ENCODE measurements at places on chromosomes 7 and 10.

GRCh38 chr7:112189691-112190090, 16.5 kb downstream of the DOCK4 start:
- DNase-seq: no peak

- no peak for DNase-seq
Observed at GRCh38 chr10:112819231-112819630, 130.8 kb upstream of the TCF7L2 start.

DNA sequence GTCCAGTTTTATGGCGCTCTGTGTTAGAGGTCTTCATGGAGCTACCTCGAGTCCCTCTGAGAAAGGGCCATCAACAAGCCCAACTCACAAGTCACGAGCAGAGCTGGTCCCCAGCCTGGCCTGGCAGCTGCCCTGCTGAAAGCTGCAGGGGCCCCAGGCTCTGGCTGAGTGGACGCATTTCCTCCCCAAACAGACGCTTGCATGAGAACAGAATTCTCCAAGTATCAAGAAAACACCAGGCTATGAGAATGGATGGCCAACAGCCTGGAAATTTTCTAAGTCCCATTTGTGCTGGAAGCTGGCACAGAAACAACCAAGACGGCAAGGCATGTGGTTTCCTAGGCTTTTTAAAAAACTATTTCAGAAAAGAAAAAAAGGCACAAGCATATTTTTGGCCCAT, 114.8 kb downstream of the FAM53B start:
- peak; percentile 55 for DNase-seq

DNA sequence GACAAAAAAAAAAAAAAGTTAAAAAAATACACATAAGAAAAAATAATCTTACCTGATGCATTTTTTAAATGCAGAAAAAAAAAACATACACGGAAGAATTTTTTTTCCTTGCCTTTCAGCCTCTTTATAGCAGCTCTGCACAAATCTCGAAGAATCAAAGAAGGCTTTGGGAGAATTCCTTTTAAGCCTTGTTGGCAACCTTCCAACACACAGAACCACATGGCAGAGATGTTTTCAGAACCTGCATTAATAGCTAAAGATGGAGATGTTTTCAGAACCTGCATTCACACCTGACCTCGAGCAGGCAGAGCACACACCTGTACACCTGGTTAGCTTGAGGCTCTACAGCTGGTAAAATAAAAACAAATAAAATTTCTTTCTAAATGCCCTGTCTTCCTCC, 65.6 kb downstream of the DOCK4 start:
- no peak for DNase-seq

DNA sequence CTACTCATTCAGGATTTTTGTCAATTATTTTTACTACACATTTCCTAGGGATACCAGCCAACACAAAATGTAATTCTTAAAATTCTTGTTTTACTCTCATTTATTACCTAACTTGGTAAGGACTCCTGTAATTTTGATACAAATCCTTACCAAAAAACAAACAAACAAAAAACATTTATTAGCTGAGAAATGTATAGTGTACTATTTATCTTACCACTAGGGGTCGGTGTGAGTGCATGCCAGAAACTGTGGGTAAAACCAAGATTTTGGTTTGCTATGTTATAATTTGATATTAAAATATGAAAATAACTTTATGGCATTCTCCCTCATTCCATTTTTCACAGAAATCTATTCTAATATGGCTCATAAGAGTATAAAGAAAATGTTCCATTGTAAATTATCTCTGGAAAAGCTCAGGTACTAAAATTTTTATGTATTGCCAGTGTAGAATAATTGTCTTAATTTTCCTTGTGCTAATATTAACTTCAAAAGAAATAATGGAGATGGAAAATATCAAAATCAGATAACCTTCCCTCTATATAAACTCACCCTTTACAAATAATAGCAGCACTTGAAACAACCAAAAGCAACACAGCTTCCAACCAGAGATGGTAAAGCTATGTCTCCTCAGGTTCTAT, 290.8 kb upstream of the PCDH15 start:
- no peak for DNase-seq

DNA sequence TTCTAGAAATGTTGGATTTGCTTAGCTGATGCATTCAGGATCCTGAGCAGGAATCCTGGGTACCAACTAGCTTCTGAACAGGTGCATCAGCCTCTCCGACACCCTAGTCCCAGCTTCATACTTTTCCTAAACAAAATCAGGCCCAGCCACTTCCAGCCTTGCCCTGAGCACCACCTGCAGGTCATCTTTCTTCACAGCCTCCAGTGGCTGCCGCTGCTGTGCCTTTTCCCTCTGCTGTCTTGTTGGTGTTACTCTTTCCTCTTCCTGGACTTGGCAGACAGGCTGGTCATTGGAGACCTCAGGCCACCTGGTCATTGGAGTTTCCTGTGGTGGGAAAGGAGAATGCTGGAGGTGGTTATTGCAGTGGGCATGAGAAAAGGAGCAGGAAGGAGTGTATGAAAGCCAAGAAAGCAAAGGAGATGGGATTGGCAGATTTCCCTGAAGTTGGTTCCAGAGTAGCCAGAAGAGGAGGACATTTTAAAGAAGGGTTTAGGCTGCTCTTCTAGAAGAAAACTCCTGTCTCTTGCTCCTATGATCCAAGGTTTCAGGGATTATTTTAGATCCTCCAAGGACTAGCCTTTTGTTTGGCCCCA, 48.2 kb upstream of the NFKB2 start:
- no peak for DNase-seq

DNA sequence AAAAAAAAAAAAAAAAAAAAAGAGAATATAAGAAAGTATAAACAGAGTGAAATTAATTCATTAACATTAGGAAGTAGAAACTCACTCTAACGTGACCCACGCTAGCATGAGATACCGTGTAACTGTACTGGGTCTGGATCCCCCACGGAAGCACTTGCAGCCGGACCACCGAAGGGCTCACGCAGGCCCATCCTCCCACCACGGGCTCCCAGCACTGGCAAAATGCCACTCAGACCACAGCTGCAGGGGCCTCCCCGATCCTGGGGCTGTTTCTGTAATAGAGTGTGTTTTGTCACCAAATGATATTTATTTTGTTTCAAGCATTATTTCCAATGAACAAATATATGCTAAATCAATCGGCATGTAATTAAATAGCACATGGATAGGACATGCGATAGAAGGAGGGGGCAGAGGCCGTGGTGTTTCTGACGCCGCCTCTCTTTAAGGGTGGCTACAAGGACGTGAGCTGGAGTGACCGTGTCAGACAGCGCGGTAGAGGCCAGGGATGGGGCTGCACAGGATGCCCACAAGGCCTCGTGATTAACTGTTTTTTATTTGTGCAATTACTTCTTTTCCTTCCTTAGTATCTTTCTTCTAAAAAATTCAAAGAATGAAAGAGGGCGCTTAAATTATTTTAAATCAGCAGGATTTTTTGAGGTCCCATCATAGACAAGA, 568.5 kb downstream of the PTPRN2 start:
- no peak for DNase-seq

- no peak for DNase-seq
Observed at GRCh38 chr10:17379151-17379690, 75.2 kb downstream of the ST8SIA6 start.

DNA sequence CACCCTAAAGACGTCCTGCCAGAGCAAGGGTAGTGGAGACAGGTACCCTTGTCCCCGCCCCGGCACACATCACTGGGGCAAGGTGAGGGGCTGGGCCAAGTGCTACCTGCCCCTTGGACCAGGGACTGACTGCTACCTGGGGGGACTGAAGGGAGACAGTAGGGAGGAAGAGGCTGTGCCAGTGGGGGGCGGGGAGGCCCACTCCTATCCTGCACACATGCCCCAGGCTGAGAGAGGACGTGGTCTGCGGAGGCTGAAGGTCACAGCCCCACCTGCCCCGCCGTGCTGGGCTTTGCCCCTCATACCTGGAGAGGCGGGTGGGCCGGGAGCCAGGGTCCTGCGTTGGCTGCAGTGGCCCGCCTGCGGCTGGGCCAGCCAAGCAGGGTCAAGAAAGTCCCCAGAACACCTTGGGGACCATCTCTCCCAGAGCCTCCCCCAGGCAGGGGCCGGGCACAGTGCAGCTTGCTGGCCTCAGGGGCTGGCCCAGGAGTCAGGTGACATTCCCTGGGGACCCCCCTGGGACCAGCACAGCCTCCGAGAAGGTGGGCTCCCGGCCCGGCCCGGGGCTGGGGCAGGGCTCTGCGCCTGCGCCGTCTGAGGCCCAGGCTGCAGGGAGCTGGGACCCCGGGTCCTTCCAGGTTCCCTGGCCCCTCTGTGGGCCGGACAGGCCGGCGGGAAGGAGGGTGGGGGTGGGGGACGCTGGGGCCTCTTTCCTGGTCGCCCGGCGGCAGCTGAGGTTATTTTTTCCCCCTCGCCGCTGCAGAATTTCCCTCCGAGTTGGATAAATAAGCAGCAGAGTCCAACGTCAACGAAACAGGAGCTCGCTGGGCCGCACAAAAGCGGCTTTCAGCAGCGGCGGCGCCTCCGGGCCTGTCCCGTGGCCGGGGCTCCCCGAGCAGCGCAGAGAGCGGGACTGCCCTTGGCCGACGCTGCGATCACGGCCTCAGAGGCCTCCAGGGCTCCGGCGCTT, 9.8 kb upstream of the FZD9 start:
- DNase-seq: peak; percentile 3

- peak; percentile 41 for DNase-seq
Observed at GRCh38 chr7:141076377-141076776, 2.5 kb downstream of the TMEM178B start.

DNA sequence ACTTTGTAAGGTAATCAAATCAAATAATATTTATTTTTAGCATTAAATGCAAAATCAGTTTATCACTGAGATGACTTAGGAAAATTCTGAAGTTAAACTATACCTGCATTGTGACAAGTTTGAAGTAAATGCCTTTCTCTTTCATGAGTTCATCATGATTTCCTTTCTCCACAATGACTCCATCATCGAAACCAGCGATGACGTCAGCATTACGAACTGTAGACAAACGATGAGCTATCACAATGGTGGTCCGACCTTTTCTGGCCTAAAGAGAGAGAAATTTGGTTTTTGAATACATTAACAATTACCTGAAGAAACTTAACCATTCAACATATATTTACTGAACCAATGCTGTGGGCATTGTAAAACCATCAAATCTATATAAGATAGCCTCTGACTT, 54.9 kb downstream of the ABCB1 start:
- no peak for DNase-seq

DNA sequence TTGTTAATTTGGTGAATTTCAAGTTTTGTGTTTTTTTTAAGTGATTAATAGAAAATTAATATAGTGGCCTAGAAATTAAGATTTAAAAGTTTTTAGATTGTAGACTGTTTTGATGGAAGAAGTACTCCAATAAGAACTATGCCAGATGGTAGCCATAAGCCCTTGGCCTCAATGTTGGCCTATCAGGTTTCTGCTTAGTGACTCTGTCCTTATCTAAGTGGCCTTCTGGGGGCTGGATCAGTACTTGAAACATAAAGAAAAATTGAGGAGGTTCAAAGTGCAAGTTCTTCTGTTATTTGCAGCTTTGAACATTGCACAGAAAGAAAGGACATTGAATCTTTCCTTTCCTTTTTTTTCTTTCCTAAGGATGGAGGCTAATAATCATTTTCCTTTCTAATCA, 9.9 kb downstream of the CCDC126 start:
- DNase-seq: no peak

- DNase-seq: no peak
Observed at GRCh38 chr10:29012926-29013554, 275.8 kb upstream of the LYZL1 start.

DNA sequence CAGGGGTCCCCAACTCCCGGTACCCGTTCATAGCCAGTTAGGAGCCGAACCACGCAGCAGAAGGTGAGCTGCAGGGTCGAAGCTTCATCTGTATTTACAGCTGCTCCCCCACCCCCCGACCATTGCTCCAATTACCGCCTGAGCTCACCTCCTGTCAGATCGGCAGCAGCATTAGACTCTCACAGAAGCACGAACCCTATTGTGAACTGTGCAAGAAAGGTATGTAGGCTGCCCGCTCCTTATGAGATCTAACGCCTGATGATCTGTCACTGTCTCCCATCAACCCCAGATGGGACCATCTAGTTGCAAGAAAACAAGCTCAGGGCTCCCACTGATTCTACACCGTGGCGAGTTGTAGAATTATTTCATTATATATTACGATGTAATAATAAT, 14.6 kb upstream of the AZGP1 start:
- no peak for DNase-seq

DNA sequence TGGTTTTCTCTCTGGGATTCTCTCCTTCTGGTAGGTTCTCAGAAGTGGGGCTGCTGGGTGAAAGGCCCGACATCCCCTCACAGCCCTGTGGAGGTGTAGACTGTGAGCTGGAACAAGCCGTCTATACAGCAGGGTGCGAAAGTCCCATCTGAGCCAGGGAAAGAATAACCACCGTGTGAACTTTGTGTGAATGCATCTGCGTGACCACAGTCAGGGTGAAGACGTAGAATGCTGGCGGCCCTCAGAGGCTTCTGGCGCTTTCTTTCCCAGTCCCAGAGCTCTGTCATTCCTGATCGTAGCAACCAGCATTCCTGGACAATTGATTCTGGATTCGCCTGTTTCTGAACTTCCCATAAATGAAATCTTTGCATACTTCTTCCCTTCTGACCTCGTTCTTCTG, 30.0 kb downstream of the ELFN1 start:
- no peak for DNase-seq

DNA sequence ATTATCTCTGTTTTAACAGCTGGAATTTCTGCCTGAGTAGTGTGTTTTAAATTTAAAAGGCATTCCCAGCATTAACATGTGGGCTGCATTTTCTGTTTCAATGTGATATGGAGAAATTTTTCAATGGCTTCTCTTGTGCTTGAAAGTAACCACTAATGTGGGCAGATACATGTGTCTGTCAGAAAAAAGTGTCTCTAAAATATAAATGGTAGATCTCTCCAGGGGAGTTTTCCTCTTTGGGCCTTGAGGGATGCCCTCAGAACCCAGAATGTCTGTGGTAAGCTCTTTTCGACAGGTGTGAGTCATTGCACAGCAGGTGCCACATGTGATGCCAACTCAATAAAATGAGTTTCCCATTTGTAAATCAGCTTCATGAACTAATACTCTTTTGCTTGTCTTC, 221.1 kb downstream of the SEMA3E start:
- DNase-seq: no peak

- DNase-seq: no peak
Observed at GRCh38 chr7:101996131-101996691, 178.8 kb downstream of the CUX1 start.

- no peak for DNase-seq
Observed at GRCh38 chr10:101495324-101495925, 92.6 kb downstream of the POLL start.

- no peak for DNase-seq
Observed at GRCh38 chr10:22724773-22725172, 10.4 kb upstream of the PIP4K2A start.

- DNase-seq: no peak
Observed at GRCh38 chr7:100195222-100195621, 17.5 kb downstream of the STAG3 start.

- DNase-seq: no peak
Observed at GRCh38 chr7:147809786-147810185, 780.8 kb upstream of the C7orf33 start.

DNA sequence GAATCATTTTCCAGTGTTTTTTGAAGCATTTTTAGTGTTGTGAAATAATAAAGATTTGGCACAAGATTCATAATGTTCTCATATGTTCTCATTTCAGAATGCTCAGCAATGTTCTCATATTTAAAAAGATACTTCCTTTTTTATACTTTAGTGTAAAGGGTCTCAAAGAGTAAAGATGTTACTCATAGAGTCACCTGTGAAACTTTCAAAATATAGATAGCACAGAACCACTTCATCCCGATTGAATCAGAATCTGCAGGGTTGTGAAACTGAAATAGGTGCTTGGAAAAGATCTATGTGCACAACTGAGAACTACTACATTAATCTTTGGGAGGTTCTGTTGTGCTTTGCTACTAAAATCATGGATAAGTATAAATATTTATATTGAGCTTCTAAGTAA, 144.7 kb downstream of the MDFIC start:
- no peak for DNase-seq

GRCh38 chr10:123772645-123773508, 106.7 kb downstream of the GPR26 start:
- no peak for DNase-seq

Measured in amygdala (tissue), 56 donors.